Urothelium cell line (cell line): ENCODE measurements at places on chromosomes 12 and 14.

DNA sequence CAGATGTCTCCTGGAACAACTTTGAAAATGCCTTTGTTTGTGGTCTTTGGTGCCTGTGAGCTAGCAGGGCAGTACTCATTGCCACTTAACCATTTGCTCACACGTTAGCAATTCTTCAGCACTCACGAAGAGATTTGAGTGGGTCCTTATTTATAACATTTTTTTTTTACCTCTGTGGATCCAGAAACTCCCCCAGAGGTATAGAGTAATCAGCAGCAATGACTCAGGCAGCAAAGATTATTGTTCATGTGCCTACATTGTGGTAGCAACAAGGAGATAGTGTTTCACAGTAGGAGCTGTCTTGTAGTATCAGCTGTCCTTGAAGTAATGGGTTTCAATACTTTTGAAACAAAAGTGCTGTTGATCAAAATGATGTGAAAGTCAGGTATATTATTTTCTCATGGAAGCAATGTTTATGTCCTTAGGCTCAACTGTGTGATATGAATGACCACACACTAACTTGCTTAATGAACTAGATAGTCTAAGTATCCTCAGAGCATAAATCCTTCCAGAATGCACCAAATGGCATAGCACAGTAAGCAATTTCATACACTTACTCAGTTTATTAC is 304.1 kb downstream of the EGLN3 start:
- DNase-seq, result peak; percentile 25

DNA sequence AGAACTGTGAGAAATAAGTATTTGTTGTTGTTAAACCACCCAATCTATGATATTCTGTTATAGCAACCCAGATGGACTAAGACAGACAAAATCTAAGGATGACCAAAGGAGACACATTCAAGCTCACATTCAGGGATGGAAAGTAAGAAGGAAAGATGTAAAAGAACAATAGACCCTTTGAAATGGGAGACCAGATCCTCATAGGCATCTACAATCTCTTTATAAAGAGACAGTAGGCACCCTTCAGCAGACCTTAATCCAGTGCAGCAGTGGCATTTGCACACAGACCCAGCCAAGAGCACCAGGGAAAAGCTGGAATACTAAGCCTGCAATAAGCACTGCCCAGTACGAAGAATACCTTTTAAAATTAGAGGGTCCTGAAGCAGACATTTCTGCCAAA is 132.7 kb downstream of the KLHL28 start:
- no peak for DNase-seq

DNA sequence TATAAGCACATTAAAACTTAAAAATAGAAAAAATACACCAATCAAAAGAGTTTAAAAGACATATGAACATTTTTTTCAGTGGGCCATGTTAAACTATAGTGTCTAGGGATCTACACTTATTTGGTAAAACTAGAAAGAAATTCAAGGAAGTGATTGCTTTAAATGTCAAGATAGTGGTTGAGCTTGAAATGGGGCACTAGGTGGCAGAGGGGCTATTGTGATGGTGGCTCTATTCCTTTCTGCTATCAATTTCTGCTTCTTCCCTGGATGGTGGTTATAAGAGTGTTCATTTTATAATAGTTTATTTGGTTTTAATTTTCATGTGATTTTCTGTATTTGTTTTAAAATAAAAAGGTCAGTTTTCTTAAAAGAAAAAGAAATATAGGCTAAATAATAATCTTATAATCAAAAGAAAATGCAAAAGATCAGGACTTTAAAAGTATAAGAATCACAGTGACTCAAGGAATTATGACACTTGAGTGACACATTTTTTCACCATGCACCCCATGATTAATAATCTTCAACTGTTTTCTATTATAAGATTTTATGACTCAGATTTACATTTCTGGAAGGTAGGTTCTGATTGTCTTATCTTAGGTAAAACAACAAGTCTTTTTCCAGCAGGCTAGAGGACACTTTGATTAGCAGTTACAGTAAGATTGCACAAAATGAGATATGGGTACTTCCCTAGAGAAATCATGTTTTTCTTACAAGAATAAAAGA is 137.5 kb downstream of the FSCB start:
- no peak for DNase-seq

DNA sequence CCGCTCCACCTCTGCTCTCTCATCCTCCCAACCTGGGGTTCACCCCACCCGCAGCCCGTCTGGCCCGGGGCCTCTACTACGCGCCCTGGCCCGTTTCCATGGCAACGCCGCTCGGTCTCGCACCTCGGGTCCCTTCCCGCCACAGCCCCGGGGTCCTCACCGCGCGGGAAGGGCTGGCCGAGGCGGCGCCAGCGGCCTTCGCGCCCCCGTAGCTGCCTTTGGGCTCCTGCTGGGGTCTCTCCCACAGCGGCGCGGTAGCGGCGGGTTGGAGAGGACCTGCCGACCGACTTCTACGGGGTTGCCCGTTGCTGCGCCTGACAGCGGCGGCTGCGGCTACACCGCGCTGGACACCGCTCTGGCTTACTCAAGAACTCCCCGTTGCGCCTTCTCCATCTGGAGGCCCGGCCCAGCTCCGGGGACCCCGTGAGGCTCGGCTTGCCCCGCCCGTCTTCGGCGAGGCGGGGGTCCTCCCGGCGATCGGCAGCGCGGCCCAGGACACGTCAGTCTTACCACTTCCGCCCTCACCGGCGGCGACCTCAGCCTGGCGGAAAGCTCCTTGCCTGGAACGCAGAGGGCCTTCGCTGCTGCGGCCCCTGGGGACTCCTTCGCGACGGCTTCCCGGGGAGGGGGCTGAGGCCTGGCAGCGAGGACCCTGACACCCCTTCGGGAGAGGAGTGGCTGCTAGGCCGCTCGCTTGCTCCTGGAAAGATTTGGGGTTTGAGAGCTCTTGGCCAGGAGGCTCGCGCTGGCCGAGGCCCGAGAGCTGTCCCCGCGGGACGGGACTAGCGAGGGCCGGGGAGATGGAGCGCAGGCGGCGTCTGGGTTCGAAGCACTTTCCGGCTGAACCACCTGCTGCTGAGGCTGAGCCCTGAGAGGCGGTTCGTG is at the start of gene TM9SF1:
TSS of gene TM9SF1 (minus strand) at position 256 of the 885 bp plus-strand sequence. CDS start 422 bp downstream, outside the sequence.
- DNase-seq, result peak; percentile 93

DNA sequence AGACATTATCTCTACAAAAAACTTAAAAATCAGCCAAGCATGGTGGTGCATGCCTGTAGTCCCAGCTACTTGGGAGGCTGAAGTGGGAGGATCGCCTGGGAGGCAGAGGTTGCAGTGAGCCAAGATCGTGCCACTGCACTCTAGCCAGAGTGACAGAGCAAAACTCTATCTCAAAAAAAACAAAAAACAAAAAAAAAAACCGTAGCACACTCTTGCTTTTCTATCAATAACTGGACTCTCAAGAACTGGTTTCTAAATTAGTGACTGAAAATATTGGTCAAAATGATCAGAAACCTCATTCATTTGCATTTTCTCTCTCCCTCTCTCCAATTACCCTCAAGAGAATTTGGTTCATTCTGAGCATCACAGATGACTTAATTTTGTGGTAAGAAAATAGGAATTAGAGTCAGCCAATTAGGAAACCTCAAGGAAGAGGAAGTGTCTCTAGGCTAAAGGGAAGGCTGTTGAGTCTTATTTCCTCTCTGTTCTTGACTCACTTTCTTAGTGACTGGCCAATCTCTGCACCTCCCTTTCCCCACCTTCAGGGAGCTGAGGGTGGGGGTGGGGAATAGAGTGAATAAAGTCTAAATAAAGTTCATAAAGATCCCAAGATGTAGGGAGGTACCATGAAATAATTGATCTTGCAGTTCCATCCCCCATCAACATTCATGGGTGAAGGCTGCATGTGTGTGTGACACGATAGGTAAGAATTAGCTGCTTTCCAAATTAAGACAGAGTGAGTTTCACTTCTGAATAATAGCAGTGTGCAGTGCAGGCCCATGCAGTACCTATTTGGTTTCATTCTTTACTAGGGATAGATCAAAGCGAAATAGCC is 6.8 kb upstream of the PSMA6 start:
- DNase-seq, result no peak

DNA sequence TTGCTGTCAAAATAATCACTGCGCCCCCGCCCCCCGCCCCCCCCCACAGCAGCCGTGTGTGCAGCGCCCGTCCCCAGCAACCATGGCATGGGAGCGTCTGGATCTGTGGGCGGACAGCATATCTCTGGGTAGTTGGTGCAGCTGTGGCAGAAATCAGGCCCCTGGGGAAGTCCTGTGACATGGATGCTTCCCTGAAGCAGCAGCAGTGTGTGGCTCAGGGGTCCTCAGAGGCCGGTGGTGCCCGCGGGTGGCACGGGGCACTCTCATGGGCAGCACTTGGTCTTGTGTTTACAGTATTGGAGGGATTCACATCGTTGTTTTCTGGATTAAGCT is 19.2 kb downstream of the XRCC3 start:
- DNase-seq, result no peak

DNA sequence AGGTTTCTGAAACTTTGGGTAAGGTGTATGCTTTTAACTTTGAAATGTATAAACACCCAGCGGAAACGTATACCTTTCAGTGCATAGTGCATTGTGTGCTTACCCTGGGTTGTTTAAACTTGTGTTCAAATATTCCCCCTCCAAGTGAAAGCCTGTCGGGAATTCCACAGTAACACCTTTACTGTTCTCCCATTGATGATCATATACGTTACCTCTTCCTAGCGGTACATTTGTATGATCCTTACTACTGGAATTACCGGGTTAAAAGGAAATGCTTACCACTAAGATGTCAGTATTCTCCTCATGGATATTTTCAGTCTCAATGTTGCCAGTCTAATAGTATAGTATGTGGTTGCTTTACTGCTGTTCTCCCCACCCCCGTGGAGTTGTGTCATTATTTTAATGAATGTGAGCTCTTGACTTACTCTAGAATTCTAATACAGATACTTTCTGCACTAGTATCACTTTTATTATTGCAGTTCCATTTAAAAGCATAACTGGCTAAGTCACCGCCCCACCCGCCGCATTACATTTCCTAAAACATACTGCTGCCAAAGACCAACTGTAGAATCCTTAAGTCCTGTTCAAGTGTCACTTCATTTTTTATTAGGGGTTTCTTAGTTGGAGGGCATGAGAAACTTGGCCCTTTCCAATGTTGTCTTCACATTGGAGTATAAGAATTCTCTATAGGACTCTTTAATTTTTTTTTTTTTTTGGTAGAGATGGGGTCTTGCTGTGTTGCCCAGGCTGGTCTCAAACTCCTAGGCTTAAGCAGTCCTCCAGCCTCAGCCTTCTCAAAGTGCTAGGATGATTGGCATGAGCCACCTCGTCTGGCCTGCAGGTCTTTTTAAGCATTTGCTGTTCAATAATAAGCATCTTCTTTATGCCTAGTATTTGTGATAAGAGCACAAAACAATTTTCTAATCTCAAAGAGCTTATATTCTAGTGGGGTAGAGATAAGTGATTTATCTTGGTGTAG is 24.9 kb downstream of the NUDT4 start:
- no peak for DNase-seq

GRCh38 chr12:65434737-65435136 is 156.3 kb downstream of the MSRB3 start:
- no peak for DNase-seq

- DNase-seq, result no peak
Observed at GRCh38 chr12:123356159-123356670, 8.4 kb downstream of the SBNO1 start.

- DNase-seq, result no peak
Observed at GRCh38 chr12:129185855-129186254, 332.6 kb downstream of the GLT1D1 start.

GRCh38 chr12:46921764-46922133 is 96.0 kb upstream of the SLC38A4 start:
- DNase-seq, result no peak

GRCh38 chr14:54610051-54610977 is 43.4 kb downstream of the SAMD4A start:
- no peak for DNase-seq
